ENCODE measurements at places on chromosomes 16 and 17. TPM values are rescaled to one million over a fixed set of nuclear protein-coding genes. Genes with fewer than 3 reads are reported as not detected.

The ACSM2A gene
- 3.8 TPM for total RNA-seq

The KRT16 gene
- not detected for total RNA-seq

The UMOD gene
- total RNA-seq: not detected

The ATF7IP2 gene
- total RNA-seq: 22.9 TPM

The KIF19 gene
- 0.14 TPM for total RNA-seq

The COG8 gene
- total RNA-seq: 42.9 TPM

The USP43 gene
- total RNA-seq: 0.07 TPM

The BLTP2 gene
- total RNA-seq: 196 TPM

The TGFB1I1 gene
- 1.2 TPM for total RNA-seq

The OR1G1 gene
- not detected for total RNA-seq

The DUSP3 gene
- 12.6 TPM for total RNA-seq

The KRTAP4-5 gene
- not detected for total RNA-seq

The SLFN14 gene
- total RNA-seq: not detected

The G6PC1 gene
- not detected for total RNA-seq

The CDH3 gene
- 0.23 TPM for total RNA-seq

The PMP22 gene
- 1.2 TPM for total RNA-seq

The SERPINF2 gene
- total RNA-seq: not detected

The ARL4D gene
- 4.0 TPM for total RNA-seq

The ABCA9 gene
- not detected for total RNA-seq

The C16orf46 gene
- total RNA-seq: 0.32 TPM

The VTN gene
- 0.23 TPM for total RNA-seq

The TEX14 gene
- total RNA-seq: 0.09 TPM

The HSD17B2 gene
- total RNA-seq: not detected

The KRTAP1-5 gene
- total RNA-seq: not detected

The KLHL11 gene
- 44.3 TPM for total RNA-seq

The TMEM88 gene
- total RNA-seq: 4.1 TPM

The C17orf113 gene
- 0.21 TPM for total RNA-seq

The FNDC8 gene
- total RNA-seq: not detected

The CCL8 gene
- total RNA-seq: not detected

The EVPL gene
- not detected for total RNA-seq

The BRD7 gene
- 79.5 TPM for total RNA-seq

The NKD1 gene
- total RNA-seq: 1.8 TPM

The SRCIN1 gene
- 0.14 TPM for total RNA-seq

The FOXJ1 gene
- 0.11 TPM for total RNA-seq
